Heart left ventricle (tissue), 16 donors: ENCODE measurements at places on chromosomes 5 and 9. TPM values are rescaled to one million over a fixed set of nuclear protein-coding genes. Genes with fewer than 3 reads are reported as not detected.

Gene AP3S1
- total RNA-seq: 56.4 TPM

Gene NMRK1
- 5.5 TPM for total RNA-seq

Gene CCDC171
- 3.4 TPM for total RNA-seq

Gene DNAH5
- total RNA-seq: 0.46 TPM

Gene SPEF2
- 0.79 TPM for total RNA-seq

Gene C5orf46
- 8.3 TPM for total RNA-seq

Gene IL4
- total RNA-seq: not detected

Gene HTR4
- not detected for total RNA-seq

Gene ENC1
- 3.8 TPM for total RNA-seq

DNA sequence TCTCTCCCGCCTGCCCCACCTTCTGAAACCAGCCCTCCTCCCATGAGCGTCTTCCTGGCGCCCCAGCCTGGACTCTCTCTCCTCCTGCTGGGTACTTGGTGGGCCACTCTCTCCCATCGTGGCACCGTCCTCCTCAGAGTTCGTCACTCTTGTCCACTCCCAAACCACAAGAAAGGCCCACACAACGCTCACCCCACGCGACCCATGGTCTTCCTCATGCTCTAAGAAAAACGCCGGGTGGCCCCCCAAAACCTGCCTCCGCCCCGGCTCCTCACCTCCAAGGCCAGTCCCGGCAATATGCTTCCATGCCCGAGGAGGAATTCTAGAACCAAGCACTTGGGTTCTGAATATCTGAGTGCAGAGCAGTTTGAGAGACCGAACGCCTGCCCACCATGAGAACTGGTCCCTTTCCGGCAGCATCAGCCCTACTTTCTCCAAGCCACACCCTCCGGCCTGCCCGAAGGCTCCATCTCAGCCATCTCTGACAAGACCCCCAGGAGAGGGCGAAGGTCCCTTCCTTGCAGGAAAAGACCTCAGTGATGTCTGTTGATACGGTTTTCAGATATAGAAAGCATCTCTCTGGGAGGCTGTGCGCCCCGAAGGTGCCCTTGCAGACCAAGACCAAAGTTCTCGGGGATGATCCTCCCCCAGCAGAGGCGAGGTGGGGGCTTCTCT, 15.0 kb downstream of the SLC6A3 start:
- no peak for DNase-seq

GRCh38 chr9:92380603-92381002, 23.8 kb downstream of the OGN start:
- DNase-seq: no peak

- peak; percentile 61 for DNase-seq
These were observed at the start of gene FAM169A for GRCh38 chr5:74865804-74866595. FAM169A (minus strand) TSS chr5:74866387; CDS start chr5:74841676, 24,711 bp downstream.

GRCh38 chr5:163463063-163463435, 2.6 kb downstream of the HMMR start:
- no peak for DNase-seq

- no peak for DNase-seq
These were observed 30.8 kb upstream of the KCNN2 start for GRCh38 chr5:114330916-114331531.

DNA sequence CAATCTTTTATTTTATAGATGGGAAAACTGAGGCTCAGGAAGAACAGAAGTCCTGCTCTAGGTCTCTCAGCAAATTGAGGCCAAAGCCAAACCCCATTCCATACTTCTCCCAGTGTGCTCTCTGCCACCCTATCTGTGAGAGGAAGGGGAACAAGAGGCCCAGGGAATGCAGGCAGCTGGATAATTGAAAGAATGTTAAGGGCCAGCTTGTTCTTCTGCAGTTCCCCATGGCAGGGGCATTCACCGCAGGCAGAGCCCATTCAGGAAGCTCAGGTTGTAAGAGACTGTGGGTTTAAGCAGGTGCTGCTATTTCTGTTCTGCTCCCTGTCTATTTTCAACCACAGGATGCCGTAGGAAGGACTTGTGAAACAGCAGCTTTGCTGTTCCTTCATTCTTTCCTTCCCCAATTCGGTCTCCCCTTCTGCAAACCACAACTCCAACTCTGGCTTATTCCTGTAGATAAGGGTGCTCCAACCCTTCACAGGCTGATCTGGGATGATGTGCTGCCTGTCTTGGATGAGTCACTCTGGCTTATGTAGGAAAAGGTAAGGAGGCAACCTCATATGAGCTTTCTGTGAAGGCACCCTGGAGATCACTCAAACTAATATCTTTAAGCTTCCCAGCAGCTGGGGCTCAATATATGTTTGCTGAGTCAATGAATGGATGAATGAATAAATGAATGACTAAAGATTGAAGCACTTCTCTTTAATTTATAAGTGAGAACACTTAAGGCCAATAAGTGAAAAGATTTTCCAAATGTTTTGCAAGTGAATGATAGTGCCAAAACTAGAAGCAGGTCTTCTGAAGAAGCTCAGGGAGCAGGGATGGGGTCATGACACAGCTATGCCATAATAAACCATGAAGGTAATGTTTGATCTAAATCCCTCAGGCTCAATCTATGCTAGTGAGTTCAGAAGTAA, 377.6 kb downstream of the BRINP1 start:
- DNase-seq: no peak

GRCh38 chr9:2496934-2497333, 124.7 kb upstream of the VLDLR start:
- DNase-seq: no peak

- no peak for DNase-seq
These were observed 731.0 kb downstream of the PRELID2 start for GRCh38 chr5:145104106-145104505.

DNA sequence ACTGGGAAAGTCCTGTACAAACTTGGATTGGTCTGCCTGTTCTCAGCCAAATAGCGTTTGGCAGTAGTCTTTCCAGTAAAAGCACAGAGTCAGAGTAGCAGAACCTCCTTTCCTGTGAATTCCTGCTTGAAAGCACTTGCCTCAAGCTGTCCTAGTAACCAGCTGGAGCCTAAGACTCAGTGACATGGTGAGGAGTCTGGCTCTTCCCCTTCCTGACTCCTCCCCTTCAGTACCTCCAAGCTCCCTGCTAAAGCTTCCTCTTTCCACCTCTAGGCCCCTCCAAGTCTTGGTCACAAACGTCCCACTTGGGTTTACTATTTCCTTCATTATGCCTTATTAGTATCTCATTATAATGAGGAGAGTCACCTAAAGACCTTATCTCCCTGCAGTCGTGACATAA, 21.4 kb upstream of the FAM81B start:
- DNase-seq: no peak

- no peak for DNase-seq
These were observed 8.4 kb upstream of the RGS3 start for GRCh38 chr9:113454914-113455761.

DNA sequence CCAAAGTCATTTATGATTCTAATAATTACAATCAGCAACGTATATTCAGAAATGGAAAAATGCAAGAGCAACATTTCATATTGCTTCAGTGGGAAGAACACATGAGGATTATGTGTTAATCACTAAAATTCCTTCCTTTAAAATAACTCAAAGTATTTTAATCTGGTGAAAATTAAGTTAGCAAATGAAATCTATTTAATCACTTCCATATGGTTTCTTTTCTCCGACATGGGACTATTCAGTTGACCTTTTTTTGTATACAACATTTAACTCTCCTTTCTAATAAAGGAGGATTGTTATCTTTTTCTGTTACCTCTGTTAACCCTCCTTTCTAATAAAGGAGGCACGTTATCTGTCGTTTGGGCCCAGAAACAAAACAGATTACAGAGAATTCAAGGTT, 59.9 kb downstream of the HOMER1 start:
- DNase-seq: no peak

- DNase-seq: peak; percentile 83
These were observed 26.1 kb downstream of the IDNK start for GRCh38 chr9:83649080-83649479.

DNA sequence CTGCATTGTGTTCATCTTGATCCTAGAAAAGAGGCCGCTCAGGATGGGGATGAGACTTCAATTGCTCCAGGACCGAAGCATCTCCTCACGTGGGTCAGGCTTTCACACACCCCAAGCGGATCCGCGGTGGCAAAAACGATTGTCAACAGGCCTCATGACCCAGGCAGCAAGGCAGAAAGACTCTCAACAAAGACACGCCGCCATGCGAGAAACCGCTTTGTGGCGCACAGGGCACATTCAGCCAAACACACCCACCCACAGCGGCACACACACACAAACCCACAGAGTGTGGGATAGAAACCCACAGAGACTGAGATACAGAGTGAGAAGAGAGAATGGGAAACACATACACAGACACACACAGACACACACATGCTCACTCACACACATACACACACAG, 483.4 kb downstream of the SPATA31A7 start:
- DNase-seq: no peak

DNA sequence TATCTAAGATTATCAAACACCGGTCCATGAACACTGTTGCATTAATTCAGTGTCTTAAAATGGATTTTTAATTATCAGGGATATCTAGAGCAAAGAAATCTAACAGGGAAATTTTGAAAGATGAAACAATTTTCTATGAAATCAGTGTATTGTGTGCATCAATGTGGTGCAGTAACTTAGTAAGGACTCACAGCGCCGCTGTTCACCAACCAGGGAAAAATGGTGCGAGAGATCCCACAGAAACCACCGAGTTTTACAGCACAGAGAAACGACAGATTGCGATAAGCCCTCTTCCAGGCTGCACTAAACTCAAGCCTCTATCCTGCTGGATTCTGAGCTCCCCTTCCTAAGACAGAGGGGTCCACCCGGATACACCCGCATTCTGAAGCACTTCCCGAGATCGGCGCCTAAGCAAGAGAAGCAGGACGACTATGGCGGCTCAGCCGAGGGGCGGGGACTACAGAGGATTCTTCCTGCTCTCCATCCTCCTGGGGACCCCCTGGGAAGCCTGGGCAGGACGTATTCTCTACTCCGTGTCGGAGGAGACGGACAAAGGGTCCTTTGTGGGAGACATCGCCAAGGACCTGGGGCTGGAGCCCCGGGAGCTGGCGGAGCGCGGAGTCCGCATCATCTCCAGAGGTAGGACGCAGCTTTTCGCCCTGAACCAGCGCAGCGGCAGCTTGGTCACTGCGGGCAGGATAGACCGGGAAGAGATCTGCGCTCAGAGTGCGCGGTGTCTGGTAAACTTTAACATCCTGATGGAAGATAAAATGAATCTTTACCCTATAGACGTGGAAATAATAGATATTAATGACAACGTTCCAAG, at the start of gene PCDHGA7:
PCDHGA7 (plus strand) TSS at position 274 of the 826 bp plus-strand sequence; CDS start at position 432, 158 bp downstream.
- no peak for DNase-seq

DNA sequence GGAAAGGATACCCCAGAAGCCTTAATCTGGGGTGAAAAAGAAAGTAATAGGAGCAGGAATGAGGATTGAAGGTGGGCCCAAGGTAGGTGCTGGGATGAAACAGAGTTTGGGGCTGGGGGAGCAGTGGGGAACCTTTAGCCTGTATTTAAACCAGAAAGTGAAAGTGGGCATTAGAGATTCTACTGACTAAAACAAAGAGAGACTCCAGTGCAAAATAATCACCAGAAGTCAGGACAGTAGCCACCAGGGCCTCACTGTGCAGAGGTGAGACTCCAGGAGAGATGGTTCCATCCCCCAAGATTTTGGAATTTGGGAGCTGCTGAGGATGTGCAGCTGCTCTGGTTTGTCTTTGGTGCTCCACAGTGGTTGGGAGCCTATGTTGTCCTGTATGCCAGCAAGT, 13.1 kb downstream of the DNAJB5 start:
- DNase-seq: no peak

DNA sequence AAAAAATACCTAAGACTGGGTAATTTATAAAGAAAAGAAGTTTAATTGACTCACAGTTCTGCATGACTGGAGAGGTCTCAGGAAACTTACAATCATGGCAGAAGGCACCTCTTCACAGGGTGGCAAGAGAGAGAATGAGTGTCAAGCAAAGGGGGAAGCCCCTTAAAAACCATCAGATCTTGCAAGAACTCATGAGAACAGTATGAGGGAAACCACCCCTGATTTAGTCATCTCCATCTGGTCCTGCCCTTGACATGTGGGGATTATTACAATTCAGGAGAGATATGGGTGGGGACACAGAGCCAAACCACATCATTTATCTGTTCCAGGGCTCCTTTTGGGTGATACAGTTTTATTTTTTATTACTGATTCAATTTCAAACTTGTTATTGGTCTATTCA, 23.2 kb upstream of the ADAMTS16 start:
- no peak for DNase-seq

DNA sequence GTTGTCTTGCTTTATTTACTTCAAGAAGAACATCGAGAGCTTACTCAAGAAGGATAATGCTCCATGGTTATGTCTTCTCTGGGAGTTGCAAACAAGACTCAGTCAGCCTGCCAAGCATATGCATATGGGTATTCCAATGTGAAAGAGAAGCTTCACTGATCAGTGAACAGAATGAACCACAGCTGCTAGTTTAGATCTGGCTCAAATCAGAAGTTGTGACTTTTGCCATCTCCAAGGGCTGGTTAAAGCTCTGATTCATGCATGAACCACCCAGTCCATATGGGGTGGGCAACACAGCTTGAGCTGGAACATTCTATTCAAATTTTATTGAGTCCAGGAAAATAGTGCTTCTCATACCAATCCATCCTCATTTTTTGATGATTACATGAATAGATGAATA, 50.0 kb downstream of the ATPSCKMT start:
- no peak for DNase-seq

GRCh38 chr5:80284720-80285119, 28.9 kb upstream of the SERINC5 start:
- no peak for DNase-seq

GRCh38 chr9:31604531-31604930, 779.9 kb upstream of the ACO1 start:
- DNase-seq: no peak

GRCh38 chr9:133341369-133342068, 5.5 kb upstream of the SURF6 start:
- DNase-seq: peak; percentile 63

DNA sequence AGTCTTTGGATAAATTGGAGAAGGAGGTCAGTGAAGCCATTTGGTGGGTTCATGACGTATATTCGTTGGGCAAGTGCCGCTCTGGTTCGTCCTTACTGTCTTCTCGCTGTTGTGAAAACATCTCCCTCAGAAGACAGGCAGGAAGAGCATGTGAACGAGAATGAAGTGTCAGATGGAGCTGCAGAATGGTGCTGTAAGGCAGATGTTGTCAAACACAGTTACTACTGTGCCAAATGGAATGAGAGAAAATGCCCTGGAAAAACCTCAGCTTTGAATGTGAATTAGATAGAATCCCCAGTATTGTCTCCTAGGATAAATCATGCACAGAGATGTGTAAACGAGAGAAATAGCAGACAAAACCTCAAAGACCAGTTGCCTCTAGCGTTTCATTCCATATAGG, 121.5 kb downstream of the CAMK4 start:
- no peak for DNase-seq

GRCh38 chr5:120630550-120630949, 166.4 kb downstream of the PRR16 start:
- no peak for DNase-seq

DNA sequence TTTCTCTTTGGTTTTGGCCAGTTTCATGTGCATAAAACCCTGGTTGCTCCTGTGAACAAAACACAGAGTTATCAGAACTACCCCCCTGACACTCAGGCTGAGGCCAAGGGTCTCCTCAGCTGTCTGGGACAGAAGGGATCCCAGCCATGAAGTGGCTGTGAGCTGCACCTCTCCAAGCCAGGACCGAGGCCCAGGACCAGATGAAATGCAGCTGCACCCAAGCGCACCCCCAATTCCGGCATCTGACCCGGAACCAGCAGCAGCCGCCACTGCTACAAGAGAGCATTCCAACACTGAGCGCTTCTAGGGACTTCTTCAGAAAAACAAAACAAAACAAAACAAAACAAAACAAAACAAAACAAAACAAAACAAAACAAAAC, 16.0 kb upstream of the SLC25A51 start:
- DNase-seq: no peak

GRCh38 chr9:70352802-70353201, 61.7 kb downstream of the KLF9 start:
- DNase-seq: no peak

- DNase-seq: no peak
These were observed 7.1 kb upstream of the IFNA6 start for GRCh38 chr9:21357479-21358460.
